ENCODE measurements at places on chromosomes 11 and 22.

DNA sequence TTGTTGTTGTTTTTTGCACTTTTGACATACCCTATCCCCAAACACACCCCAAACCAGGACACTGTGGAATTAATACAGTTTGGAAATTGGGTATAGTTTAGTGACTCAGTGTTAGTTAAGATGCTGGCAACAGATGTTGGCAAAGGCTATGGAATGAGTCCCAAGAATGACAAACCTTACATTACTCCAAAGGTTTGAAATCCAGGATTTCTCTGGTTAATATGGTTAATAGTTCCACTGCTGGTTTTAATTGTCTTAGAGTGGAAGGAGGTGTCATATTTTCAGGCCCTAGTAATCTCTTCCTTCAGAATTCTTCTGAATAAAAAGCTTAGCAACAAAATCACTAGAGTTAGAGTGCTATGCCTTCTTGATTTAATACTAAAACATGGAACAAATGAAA lies 775 bp downstream of the LPXN start:
- DNase-seq = no peak

DNA sequence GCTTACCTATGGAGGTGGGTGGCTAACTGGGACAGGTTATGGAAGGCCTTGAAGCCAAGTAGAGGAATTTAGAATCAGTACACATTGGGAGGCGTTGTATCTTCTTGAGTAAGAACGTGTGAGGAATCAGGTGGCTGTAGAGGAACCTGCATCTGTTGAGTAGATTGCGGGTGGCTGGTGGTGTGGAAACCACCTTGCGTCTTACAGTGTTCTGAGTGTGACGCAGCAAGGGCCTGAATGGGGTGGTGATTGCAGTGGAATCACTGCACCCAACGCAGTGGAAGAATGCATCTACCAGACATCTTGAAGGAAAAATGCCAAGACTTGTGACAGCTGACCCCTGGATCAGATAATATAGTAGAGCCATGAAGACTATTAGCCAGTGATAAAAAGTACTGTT lies 110.8 kb upstream of the NNMT start:
- no peak for DNase-seq

GRCh38 chr11:64849598-64850356 lies 5.3 kb upstream of the CDC42BPG start:
- peak; percentile 64 for DNase-seq

GRCh38 chr11:128931668-128932067 lies 11.0 kb downstream of the TP53AIP1 start:
- DNase-seq = no peak

DNA sequence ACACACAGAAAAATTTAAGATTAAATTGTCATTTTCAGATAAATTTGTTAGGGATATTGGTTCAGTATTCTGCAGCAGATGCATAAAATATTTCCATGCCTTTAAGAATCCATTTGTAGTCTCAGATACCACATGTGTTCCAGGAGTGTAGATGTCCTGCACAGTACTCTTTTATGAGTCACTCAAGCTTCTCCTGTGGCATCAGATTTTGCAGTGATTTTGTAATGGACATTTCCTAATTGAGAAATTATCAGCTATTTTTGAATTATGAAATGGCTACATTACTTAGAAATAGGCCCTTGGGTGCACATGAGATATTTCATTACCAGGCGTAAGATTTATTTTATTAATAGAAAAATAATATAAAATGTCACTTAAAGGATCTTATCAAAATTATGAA lies 18.9 kb downstream of the MMP3 start:
- DNase-seq = no peak

GRCh38 chr11:119537306-119538253 lies 114.6 kb upstream of the THY1 start:
- peak; percentile 53 for DNase-seq

GRCh38 chr22:33512908-33513307 lies 407.4 kb downstream of the LARGE1 start:
- DNase-seq = no peak
